Right atrium auricular region (tissue), 2 donors: ENCODE measurements at places on chromosomes 11 and 22. TPM values are rescaled to one million over a fixed set of nuclear protein-coding genes. Genes with fewer than 3 reads are reported as not detected.

DNA sequence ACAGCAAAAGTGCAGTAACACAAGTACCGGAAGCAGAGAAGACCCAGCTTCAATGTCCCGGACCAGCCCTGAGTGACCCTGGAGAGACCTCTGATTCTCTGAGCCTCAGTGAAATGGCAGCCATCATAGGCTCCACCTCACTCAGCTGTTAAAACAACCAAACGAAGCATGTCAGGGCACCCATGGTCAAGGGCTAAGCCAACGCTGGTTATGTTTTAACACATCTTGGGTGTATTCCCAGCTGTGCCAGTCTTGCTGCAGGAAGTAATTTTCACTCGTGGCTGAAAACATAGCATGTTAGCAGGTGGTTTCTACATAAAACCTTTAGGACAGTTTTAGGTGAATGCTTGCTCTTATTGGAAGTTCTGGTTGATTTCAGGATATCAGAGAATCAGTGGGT, 30.9 kb downstream of the LMO2 start:
- no peak for DNase-seq

DNA sequence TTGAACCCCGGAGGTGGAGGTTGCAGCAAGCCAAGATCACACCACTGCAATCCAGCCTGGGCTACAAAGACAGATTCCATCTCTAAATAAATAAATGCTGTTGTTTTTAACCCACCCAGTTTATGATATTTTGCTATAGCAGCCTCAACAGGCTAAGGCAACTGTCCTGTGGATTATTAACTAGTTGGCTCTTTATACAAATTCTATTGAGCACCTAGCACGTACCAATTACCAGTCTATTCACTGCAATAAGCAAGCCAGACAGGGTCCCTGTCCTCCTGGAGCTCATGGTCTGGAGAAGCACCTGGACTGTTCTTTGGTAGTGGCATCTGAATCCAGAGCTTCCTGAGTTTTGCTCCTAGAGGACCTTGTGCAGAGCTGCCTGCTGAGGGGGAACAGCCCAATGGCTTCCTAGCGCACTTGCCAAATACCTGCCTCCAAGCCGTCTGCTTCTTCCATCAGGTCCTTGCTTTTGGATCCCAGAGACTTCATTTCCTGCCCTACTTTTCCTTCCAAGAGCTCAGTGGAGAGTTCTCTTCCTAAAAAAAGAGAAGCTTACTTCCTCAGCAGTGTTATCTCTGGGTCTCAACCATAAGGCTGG, 49.9 kb upstream of the MICAL2 start:
- DNase-seq = no peak

DNA sequence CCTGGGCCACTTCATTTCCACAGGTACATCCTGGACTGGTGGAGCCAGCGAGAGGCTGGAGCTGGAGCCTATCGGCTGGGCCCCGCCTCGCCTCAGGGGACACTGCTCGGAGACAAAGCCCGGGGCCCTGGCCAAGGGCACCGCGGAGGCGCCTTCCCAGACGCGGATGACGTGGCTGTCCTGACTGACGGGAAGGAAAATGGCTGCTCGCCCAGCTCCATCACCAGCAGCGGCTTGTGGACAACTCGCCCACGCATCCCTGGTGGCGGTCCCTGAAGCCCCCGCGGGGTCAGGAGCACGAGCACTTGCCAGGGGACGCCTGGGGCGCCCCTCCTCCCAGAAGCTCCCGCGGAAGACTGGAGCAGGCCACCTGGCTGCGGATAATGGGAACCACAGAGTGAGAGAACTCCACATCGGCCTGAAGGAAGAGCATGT, 49.6 kb downstream of the CECR2 start:
- DNase-seq = no peak

- DNase-seq = no peak
Measured at GRCh38 chr11:65663639-65664200, 1.0 kb upstream of the RELA start.

DNA sequence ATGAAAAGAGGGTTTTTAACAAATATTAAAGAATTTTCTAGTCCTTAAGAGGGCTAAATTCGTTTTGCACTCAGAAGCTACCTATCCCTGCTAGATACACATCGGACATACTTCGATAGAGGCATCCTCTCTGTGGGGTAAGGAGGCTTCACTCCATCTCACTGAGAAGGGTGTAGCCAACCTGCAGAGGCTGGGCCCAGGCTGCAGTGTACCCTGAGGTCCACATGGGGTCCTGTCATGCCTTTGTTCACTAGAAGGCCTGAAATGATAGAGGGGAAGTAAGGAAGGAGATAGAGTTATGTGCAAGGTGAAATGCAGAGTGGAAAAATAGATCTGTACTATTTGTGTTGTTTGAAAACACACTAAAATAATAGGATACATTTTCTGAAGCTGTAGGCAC, 45.6 kb downstream of the IGSF9B start:
- no peak for DNase-seq

DNA sequence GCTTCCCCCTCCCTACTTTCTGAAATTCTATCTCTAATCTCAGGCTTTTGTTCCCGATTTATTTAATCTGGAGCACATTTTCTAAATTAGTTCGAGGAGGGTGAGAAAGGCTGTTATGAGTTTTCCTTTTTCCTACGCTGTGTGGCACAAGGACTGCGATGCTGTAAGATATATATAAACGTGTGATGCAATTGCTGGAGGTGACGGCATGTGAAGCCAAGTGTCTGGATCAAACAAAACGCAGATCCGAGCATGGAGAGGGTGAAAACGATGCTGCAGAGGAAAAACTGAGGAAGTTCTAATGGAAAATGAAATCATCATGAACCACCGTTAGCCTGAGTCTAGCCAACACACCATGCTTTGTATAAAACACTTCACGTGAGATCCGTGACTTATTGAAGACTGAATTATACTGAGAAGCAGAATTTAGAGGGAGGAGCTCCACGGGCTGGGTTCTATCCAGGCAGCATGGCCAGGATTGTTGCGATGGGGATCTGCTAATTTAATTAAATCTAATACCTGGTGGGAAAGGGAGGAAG, 4.4 kb downstream of the PKNOX2 start:
- DNase-seq = no peak

DNA sequence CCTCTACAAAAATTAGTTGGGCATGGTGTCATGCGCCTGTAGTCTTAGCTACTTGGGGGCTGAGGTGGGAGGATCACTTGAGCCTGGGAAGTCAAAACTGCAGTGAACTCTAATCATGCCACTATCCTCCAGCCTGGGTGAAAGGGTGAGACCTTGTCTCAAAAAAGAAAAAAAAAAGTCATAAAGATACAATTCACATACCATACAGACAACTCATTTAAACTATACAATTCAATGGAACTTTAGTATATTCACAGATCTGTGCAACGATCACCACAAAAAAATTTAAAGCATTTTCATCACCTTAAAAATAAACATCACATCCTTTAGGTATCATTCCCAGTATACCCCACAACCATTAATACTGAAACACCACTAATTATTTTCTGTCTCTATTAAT, 201.2 kb downstream of the PGR start:
- DNase-seq = no peak

DNA sequence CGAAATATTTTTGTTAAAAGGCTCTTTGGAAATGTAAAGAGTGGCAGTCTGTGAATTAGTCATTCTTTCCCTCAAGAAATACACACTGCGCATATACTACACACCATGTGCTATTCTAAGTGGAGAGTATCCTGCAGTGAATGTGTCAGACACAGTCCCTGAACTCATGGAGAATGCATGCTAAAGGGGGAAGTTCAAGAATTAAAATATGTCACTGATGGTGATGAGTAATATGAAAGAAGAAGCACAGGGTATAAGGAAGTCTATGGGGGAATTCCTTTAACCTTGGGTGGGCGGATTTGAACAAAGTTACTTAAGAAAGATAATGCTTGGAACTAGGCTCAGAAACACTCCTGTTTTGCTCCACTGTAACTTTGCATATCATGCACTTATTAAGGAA, 153.0 kb downstream of the LRRC4C start:
- DNase-seq = no peak

DNA sequence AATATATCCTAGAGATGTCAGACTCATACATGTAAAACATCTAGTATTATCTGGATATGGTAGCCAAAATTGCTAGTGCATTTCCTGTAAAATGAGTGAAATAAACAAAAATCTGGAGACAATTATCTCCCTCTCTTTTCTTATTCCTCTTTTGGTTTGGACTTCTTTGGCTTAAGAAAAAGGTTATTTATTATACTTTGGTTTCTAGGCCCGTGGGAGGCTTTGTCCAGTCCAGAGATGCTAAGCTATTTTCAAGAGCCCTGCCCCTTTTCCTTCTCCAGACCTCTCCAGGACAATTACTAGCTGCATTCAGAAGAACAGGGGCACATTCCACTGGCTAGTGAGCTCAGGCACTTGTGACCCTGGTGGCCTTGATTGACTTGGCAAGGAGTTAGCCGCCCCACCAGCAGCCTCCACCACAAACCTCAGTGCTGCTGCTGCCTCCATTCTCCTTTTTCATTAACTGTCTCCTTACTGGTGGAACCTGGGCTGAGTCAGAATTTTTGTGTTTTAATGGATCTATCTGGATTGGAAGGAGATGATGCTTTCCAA, 747.3 kb upstream of the TENM4 start:
- no peak for DNase-seq

DNA sequence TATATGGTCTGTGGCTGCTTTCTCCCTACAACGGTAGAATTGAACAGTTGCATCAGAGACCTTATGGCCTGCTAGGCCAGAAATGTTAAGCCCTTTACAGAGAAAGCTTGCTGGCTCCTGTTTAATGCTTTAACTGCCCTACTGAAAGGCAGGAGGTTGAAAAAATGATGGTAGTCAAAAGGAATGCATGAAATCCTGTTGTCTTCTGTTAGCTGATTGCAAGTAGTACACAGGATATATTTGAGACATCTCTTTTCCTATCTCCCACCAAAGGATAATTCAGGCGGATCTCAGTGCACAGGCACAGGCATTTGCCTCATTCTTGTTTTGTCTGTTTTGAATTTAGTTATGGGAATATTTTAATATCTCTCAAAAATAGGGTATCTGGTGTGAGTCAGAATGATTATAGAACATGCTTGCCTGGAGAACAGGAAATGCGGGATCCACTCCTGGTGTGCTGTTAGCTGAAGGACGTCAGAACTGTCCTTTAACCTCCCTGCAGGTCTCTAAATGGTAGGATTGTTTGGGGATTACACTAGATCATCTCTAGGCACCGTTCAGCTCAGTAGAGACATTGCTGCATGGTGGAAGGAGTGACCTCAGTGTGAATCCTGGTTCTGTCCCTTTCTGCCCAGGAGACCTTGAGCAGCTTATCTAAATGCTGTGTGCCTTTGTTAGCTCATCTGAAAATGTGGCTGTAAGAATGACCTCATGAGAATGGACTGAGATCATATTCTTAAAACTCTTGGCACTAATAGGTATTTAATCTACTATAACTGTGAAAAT, 49.5 kb downstream of the PACS1 start:
- DNase-seq = no peak

GRCh38 chr11:26761361-26761809, 39.5 kb upstream of the SLC5A12 start:
- no peak for DNase-seq

- no peak for DNase-seq
Measured at GRCh38 chr22:32958001-32958400, 100.2 kb downstream of the SYN3 start.

DNA sequence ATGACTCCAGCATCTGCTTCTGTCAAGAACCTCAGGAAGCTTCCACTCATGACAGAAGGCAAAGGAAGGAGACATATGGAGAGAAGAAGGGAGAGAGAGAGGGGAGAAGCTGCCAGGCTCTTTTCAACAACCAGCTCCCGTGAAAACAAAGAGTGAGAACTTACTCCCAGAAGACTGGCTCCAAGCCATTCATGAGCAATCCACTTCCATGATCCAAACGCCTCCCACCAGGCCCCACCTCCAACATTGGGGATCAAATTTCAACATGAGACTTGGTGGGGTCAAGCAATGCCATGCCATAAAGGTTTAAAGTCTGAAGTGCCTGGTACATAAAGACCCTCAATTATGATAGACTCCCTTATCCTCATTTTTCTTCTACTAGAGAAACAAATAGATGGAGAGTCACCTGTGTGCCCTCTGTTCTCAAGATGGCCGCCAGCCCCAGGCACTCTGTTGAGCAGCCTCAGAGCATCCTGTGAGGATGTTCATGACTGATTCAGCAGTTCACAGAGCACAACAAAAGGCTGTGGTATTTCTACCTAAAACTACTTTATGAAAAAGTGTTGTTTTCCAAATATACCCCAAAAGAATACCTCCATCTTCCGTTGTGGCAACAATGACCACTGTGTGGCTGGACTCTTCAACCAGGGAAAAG, 69.0 kb upstream of the CRTAM start:
- DNase-seq = no peak

DNA sequence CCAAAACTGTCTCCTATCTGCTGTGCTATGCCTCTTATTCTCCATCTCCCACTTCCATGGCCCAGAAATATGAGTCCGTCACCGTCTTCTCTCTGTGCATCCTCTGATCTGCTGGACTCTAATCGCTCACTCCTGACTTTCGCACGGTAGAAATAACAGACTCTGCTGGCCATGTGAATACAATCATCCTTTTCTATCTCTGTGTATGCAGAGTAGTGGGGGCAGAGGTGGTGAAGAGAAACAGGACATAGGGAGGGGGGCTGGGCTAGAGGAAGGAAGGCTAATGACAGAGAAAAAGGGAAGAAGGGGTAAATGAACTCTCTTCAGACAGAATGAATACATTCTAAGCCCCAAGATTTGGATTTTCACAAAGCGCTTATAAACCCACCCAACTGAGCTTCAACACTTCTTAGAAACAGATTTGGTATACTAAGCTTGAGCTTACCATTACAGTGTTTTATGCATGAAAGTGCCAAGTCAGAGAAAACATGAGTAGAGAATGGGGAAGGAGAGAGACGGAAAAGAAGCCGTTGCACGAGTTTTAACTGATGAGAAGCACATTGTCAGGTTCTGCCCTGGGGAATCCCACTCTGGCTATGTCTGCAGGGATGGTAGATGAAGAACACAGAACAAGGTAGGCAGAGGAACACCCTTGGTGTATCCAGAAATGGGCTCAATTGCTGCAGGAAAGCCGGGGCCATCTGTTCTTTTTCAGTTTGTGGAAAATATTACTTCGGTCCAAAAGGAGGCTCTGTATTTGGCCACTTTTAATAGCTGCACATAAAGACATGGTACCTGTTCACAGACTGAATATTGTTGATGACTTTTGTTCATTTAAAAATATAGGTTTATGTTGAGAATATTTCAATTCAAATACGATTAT, 324.7 kb downstream of the ETS1 start:
- DNase-seq = no peak

GRCh38 chr11:124876818-124877630, 11.8 kb downstream of the ROBO3 start:
- DNase-seq = no peak

DNA sequence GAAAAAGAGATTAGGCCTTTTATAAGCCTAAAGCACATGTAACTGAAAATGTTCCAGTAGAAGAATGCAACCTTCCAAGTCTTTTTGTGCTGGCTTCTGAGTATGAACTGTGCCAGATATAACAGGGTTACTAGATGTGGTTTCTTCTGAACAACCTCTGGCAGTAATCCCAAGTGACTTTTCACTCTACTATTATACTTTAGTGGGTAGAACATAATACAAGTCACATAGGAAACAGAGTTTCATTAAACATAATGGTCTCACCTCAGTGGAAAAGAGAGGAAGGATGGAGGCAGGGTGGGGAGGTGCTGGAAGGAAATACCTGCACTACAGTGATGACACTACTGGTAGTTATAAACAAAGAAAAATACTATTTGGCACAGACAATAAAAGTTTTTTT, 81.3 kb downstream of the PHF21A start:
- DNase-seq = no peak

Gene DDI1
- total RNA-seq = not detected

Gene ENTHD1
- not detected for total RNA-seq

Gene BRMS1
- total RNA-seq = 33.3 TPM

Gene KRTAP5-7
- not detected for total RNA-seq

Gene GP1BB
- 34.7 TPM for total RNA-seq

Gene NOX4
- total RNA-seq = 20.2 TPM

Gene MPZL3
- 2.0 TPM for total RNA-seq

Gene DDTL
- total RNA-seq = 1.0 TPM
